Left lobe of liver (tissue), 2 donors: ENCODE measurements at places on chromosomes 2 and 18. TPM values are rescaled to one million over a fixed set of nuclear protein-coding genes. Genes with fewer than 3 reads are reported as not detected.

Gene GALR1
- total RNA-seq = not detected

Gene SDC1
- 537 TPM for total RNA-seq

Gene SIGLEC15
- 0.20 TPM for total RNA-seq

Gene RBKS
- total RNA-seq = 13.3 TPM

Gene PSMA8
- not detected for total RNA-seq

Gene CDH2
- total RNA-seq = 34.2 TPM

Gene LINC00305
- total RNA-seq = not detected

Gene TUBB8B
- total RNA-seq = not detected

Gene PLCL1
- 0.23 TPM for total RNA-seq

Gene ALPI
- not detected for total RNA-seq

Gene PAX3
- not detected for total RNA-seq

Gene SULT1C4
- total RNA-seq = 1.7 TPM

Gene PID1
- total RNA-seq = 83.3 TPM

Gene GPR155
- 9.3 TPM for total RNA-seq

Gene SCN7A
- total RNA-seq = 0.73 TPM

Gene CCL20
- total RNA-seq = not detected

Gene ADCY3
- 4.2 TPM for total RNA-seq

Gene CPO
- 0.38 TPM for total RNA-seq

Gene SRD5A2
- total RNA-seq = 7.6 TPM

Gene LOXHD1
- not detected for total RNA-seq

Gene TRIM54
- total RNA-seq = not detected
